GM12864 (cell line): ENCODE measurements at places on chromosomes 11 and 22.

- no peak for DNase-seq
Measured at GRCh38 chr22:19696504-19697276, 17.6 kb upstream of the SEPTIN5 start.

GRCh38 chr11:61826930-61827570 lies 1.1 kb upstream of the FADS2 start:
- no peak for DNase-seq

DNA sequence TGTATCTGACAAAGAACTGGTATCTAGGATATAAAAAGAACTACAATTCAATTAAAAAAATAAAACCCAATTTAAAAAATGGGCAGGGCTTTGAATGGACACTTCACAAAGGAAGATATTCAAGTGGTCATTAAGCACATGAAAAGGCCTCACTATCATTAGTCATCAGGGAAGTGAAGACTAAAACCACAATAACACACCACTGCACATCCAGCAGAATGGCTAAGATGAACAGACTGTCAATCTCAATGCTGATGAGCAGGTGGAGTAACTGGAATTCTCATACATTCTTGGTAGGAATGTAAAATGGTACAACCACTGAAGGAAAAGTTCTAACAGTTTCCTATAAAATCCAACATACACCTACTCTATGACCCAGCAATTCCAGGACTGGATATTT lies 8.9 kb downstream of the HPS4 start:
- DNase-seq, result no peak

DNA sequence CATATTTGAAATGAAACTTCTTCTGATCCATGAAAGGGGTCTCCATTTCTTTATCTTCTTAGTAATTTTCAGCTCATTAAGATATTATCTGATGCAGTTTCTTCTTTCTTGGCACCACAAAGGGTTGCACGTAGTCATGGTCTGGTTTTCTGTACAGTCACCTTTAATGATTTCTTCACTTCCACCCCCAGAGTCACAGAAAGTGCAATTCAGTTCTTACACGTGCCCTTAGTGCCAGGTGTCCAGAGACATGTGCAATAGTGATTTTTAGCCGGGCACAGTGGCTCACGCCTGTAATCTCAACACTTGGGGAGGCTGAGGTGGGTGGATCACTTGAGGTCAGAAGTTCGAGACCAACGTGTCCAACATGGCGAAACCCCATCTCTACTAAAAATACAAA lies 202.8 kb upstream of the MTNR1B start:
- no peak for DNase-seq

GRCh38 chr11:15139958-15140659 lies 25.4 kb downstream of the INSC start:
- no peak for DNase-seq

GRCh38 chr22:27062910-27063309 lies 405.5 kb downstream of the MIAT start:
- no peak for DNase-seq

GRCh38 chr11:71454470-71455113 lies 1.6 kb downstream of the NADSYN1 start:
- DNase-seq, result no peak

GRCh38 chr11:86442420-86442819 lies 67.7 kb downstream of the CCDC81 start:
- DNase-seq, result no peak

DNA sequence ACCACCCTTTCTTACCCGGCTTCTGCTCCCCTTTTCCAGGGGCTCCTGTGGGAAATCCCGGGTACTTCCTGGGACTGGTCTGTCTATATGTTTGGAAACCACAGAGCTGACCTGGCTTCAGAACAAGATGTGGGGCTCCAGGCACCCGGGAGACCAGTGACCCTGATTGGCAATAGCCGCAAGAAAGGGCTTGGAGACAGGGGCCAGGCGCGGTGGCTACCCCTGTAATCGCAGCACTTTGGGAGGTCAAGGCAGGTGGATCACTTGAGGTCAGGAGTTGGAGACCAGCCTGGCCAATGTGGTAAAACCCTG lies 3.2 kb upstream of the NEAT1 start:
- DNase-seq, result no peak

- DNase-seq, result no peak
Measured at GRCh38 chr22:47591016-47591415, 828.6 kb downstream of the TBC1D22A start.

- DNase-seq, result no peak
Measured at GRCh38 chr11:117529816-117530215, 202.2 kb downstream of the CEP164 start.

DNA sequence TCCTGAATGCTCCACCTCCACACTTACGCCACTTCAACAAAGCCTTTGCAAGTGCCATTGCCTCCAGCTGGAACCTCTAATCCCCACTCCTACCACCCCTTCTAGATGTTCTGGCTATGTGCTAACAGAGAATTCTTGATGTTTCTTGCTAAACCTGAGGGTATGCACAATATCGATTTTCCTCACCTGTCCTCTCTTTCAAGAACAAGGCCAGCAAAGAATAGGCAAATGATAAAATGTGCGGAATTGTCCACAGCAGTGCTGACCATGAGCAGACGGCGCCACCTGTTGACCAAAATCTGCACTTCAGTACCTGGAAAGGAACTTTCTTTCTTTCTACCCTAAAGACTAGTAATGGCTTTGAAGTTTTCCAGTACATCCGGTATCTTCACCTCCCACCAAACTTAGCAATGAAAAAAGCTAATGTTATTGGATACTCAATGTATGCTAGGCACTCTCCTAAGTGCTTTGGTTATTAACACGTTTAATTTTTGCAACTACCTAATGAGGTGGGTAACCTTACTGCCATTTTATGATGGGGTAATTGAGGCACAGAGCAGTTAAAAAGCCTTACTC lies 3.4 kb downstream of the TIMM10 start:
- DNase-seq, result no peak

GRCh38 chr11:62071408-62071807 lies 52.4 kb upstream of the INCENP start:
- DNase-seq, result no peak

DNA sequence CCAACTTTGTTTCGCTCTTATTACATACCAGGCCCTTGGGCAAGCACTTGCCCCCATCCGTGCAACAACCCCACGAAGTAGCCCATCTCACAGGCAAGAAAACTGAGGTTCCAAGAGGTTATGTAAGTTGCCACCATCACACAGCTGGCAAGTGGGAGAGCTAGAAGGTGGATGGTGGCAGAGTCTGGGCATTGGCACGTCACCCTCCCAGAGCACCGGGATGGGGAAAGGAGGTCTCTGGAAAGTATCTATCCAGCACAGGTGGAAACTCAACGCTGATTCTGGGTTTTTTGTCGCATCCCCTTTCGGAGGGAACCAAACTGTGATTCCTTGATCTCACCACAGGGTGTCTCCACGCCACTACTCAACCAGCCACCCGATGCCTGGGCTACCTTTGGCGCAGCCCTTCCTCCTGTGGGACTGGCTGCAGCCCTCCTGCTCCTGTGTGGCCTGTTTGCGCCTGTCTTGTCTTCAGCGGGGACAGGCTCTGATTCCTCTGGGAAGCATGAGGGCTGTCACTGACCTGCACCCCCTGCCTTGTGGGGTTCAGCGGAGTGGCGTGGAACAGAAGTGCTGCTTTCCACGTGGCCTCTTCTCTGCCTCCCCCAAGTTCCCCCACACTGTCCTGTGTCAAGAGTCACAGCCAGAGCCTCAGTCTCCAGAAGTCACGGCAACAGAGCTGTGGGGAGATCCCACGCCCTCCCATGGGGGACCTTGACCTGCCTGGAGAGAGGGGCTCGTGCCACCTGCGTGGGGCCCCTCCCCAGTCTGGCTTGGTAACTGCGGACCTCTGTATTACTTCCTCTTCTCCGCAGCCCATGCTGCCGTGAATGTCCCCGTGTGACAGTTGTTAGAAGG lies 34.4 kb upstream of the TRIM29 start:
- no peak for DNase-seq

- no peak for DNase-seq
Measured at GRCh38 chr22:19178065-19178656, 375 bp downstream of the SLC25A1 start.
